Upper lobe of left lung (tissue), 6 donors: ENCODE measurements at places on chromosomes 7 and 10. TPM values are rescaled to one million over a fixed set of nuclear protein-coding genes. Genes with fewer than 3 reads are reported as not detected.

- H3K27me3 ChIP-seq, result no peaks in the 10 kb centered on the region
- no peak overlapping the region for H3K27ac ChIP-seq
- H3K4me3 ChIP-seq, result no peak overlapping the region
Measured at GRCh38 chr10:129808092-129808983, 155.7 kb downstream of the EBF3 start.

DNA sequence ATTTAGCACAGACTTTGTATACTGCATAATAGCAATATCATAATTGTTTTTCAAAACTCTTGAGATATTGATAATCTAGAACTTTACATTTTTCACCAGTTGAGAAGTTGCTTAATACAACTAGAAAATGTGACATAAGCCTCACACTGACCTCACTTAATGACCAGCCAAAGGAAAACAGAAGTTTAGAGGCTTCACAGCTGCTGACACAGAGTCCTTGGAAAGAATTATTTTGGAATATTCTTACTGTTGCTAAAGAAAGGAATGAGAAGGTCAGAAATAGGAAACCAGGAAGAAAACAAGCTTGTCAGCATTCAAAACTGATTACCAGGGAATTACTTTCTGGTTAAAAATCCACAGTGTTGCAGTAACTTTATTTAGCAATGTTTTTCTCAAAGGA is 35.5 kb upstream of the WASL start:
- no peak overlapping the region for H3K27ac ChIP-seq
- H3K4me1 ChIP-seq, result no peaks in the 10 kb centered on the region
- H3K4me3 ChIP-seq, result no peak overlapping the region
- H3K27me3 ChIP-seq, result no peaks in the 10 kb centered on the region
- H3K36me3 ChIP-seq, result no peaks in the 10 kb centered on the region

- no peaks in the 10 kb centered on the region for H3K36me3 ChIP-seq
- H3K4me3 ChIP-seq, result no peak overlapping the region
- no peak overlapping the region for H3K27ac ChIP-seq
Measured at GRCh38 chr7:107857541-107857912, 33.5 kb upstream of the DLD start.

DNA sequence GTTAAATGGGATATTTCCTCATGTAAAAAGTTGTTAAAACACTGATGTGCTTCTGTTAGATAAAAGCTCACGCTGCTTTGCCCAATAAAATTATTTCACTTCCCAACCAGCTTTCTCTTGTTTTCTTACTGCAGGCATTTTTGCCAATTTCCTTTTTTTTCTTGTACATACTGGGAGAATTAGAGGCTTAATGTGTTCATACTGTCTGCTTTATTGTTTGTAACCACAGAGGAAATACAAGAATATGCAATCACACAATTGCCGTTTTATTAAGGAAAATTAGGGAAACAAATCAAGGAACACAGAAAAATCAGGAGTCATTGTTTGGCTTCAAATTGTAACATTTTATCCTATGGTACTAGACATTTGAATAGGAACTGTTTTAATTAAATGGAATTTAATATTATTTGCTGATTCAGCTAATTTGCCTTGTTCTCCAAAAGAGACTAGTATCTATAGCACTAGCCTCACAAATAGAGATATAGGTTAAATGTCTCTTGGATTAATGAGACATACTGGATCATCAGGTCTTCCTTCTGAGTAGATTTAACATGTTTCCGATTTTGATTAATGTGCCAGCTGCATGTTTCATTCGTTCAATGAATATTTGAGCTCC is 6.4 kb upstream of the VWA2 start:
- no peaks in the 10 kb centered on the region for H3K27me3 ChIP-seq
- no peak overlapping the region for H3K4me3 ChIP-seq
- no peaks in the 10 kb centered on the region for H3K4me1 ChIP-seq
- no peak for DNase-seq

GRCh38 chr7:155355745-155356144 is 58.1 kb downstream of the INSIG1 start:
- H3K36me3 ChIP-seq, result no peaks in the 10 kb centered on the region
- H3K27me3 ChIP-seq, result no peaks in the 10 kb centered on the region
- H3K4me1 ChIP-seq, result no peaks in the 10 kb centered on the region
- H3K4me3 ChIP-seq, result no peak overlapping the region
- no peak overlapping the region for H3K27ac ChIP-seq
- no peak for DNase-seq

DNA sequence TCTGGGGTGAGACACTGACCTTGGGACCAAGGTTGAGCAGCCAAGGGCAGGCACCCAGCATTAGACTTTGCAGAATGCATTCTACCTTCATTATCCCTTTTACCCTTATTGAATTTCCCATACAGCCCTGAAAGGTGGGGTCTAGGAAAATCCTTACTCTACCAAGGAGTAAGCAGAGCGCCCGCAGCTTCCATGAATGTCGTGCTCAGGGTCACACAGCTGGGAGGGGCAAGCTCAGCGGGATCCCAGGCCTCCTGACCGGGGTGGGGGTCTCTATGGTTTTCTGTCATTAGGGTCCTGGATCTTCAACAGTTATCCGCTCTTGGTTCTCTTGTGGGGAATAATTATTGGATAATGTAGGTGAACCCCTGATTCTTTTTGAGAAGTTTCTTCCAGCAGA is 30.7 kb upstream of the BTBD16 start:
- no peaks in the 10 kb centered on the region for H3K27me3 ChIP-seq
- no peaks in the 10 kb centered on the region for H3K4me1 ChIP-seq
- no peak overlapping the region for H3K27ac ChIP-seq
- no peak for DNase-seq
- peaks cover 100% of the 10 kb centered on the region for H3K36me3 ChIP-seq
- H3K4me3 ChIP-seq, result no peak overlapping the region

- peaks cover 28% of the 10 kb centered on the region for H3K4me1 ChIP-seq
- no peaks in the 10 kb centered on the region for H3K36me3 ChIP-seq
- H3K27me3 ChIP-seq, result no peaks in the 10 kb centered on the region
- H3K27ac ChIP-seq, result peak overlapping the region; percentile 74
Measured at GRCh38 chr10:119243488-119243887, 36.1 kb downstream of the GRK5 start.

Gene CYP3A7
- total RNA-seq, result 0.69 TPM

DNA sequence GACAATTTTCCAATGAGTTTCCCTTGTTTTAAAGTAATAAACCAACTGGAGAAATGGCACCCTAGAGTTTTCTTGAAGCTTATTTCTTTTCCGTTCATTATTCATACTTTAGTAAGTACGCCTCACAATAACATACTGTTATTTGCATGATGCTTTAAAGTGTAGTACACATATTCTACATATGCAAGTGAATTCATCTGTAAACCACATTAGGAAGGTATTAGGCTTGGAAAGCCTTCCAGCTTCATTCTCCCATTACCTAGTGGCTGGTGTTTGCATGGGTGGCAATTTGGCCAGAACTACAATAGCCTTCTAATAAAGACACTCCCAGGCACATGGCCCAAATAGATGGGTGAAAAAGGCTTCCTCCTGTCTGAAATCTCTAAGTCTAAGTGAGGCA is 45.5 kb upstream of the KIAA1217 start:
- no peaks in the 10 kb centered on the region for H3K36me3 ChIP-seq
- no peak overlapping the region for H3K27ac ChIP-seq
- DNase-seq, result no peak
- no peaks in the 10 kb centered on the region for H3K4me1 ChIP-seq
- H3K4me3 ChIP-seq, result no peak overlapping the region

Gene CD36
- 103 TPM for total RNA-seq

DNA sequence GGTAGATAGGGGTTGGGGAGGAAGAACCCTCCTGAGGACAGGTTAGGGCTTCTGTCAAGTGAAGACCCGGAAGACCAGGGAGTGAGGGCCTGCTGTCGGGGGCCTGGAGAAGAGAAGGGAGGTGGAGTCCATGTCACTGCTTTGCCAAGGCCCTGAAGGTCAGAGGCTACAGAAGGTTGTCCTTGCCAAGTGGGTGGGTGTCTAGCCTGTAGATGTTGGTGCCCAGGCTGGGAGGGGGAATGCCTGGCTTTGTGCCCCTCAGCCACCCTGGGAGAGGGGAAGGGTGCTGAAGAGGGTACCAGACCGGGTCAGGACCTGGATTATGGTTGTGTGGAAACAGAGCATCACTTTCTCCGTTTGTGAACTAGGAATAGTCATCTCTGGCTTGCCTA is 67.2 kb upstream of the AQP1 start:
- H3K27ac ChIP-seq, result peak overlapping the region; percentile 80
- H3K4me3 ChIP-seq, result no peak overlapping the region
- no peak for DNase-seq
- no peaks in the 10 kb centered on the region for H3K27me3 ChIP-seq
- H3K4me1 ChIP-seq, result peaks cover 64% of the 10 kb centered on the region
- H3K36me3 ChIP-seq, result peaks cover 2% of the 10 kb centered on the region

GRCh38 chr10:30579574-30579973 is 50.0 kb downstream of the LYZL2 start:
- DNase-seq, result no peak
- no peak overlapping the region for H3K27ac ChIP-seq
- H3K36me3 ChIP-seq, result no peaks in the 10 kb centered on the region
- no peak overlapping the region for H3K4me3 ChIP-seq
- no peaks in the 10 kb centered on the region for H3K27me3 ChIP-seq

DNA sequence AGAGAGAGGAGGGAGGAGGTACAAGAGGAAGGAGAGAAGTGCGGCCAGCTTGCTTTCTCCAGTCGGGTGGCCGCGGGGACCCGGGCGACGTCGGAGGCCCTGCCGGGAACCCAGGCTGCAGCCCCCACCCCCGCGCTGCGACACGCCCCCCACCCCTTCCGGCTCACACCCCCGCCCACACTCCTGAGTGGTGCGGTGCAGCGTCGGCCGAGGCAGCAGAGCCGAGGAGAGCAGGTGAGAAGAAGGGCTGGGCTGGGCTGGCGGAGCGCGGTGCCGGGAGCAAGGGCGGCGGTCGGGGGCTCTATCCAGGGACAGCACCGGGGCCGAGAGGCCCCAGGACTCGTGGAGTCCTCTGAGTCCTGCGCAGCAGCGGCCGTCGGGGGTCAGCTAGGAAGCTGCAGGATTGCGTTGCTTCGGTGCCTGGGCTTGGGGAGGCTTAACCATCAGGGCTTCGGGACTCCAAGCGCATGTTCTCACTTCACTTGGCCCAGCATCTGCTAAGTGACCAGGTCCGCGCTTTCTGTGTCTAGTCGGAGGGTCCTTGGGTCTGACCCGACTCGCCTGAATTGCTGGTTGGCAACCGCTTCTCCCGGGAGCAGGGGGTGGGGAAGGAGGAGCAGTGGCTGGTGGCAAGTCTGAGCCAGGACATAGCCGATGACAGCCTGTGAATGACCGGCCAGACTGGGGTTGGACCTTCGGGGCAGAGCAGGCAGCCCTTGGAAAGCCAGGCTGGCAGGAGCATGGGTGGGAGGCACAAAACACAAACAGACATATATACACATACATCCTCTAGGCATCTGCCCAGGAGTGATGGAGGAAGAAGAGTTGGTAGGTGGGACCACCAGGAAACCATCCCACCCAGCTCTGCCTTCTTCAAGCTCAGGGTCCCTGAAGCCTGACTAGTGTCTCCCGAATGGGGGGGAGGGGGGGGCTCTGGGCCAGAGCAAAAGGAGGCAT is 683 bp downstream of the CHAT start:
- no peak overlapping the region for H3K4me3 ChIP-seq
- no peaks in the 10 kb centered on the region for H3K27me3 ChIP-seq
- H3K4me1 ChIP-seq, result peaks cover 23% of the 10 kb centered on the region
- peak; percentile 1 for DNase-seq
- no peak overlapping the region for H3K27ac ChIP-seq

DNA sequence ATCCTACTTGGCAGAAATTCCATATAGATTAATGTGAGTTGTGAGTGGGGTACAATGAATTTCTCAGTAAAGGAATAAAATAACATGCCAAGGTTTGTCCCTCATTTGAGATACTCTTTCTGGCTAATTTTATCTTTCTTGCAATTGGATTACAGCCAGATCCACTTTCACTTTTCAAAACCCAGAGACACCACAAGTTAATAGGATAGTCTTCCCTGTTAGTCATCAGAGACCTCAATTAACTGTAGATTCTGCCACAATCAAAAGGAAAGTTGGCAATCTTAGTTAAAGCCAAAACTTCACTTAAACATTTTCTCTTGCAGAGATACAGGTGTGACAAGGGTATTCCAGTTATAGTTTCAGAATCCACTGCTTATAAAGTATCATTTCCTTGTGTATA is 91.4 kb upstream of the PHYHIPL start:
- H3K4me1 ChIP-seq, result no peaks in the 10 kb centered on the region
- H3K4me3 ChIP-seq, result no peak overlapping the region
- no peaks in the 10 kb centered on the region for H3K27me3 ChIP-seq
- H3K36me3 ChIP-seq, result no peaks in the 10 kb centered on the region
- no peak overlapping the region for H3K27ac ChIP-seq

Gene HOXA4
- total RNA-seq, result 8.4 TPM

- DNase-seq, result no peak
- no peak overlapping the region for H3K4me3 ChIP-seq
- H3K4me1 ChIP-seq, result no peaks in the 10 kb centered on the region
Measured at GRCh38 chr7:106236065-106236464, 48.7 kb downstream of the NAMPT start.

DNA sequence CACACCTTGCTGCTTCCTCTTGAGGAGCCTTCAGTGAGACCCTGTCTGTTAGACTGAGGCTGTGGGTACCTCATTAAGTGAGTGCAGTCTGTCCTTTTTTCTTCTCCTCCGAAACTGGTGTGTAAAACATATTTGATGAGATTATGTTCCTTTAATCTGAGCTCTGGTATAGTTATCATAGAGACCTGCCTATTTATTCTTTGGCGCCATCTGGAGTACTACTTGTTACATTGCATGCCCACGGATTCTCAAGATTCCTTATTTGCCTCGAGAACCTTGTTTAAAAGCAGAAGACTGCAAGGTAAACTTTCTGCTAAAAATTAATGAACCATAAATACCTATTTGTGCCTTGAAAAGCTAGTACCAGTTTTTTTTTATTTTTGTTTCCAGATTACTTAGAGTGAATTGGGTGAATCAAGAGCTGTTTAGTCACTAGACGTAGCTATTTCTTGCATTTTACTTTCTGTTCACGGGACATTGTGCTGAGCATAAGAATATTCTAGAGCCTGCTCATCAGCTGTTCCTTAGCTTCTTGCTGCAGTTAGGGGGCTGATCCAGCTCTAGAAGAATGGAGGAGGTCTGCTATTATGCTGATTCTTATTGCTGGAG is 16.9 kb upstream of the STMP1 start:
- H3K36me3 ChIP-seq, result no peaks in the 10 kb centered on the region
- H3K27ac ChIP-seq, result peak overlapping the region; percentile 48
- no peak for DNase-seq
- no peaks in the 10 kb centered on the region for H3K4me1 ChIP-seq
- H3K4me3 ChIP-seq, result peak overlapping the region; percentile 3

Gene C10orf143
- not detected for total RNA-seq

DNA sequence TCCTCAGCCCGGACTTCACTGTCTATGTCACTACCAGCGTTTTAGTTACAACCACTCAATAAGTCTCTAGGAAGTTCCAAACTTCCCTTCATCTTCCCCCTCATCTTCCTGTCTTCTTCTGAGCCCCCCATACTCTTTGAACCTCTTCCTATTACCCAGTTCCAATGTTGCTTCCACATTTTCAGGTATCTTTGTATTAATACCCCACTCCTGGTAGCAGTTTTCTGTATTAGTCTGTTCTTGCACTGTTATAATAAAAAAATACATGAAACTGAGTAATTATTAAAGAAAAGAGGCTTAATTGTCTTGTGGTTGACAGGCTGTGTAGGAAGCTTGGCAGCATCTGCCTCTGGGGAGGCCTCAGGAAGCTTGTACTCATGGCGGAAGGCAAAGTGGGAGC is 218.6 kb downstream of the BICC1 start:
- no peak overlapping the region for H3K4me3 ChIP-seq
- DNase-seq, result no peak
- no peaks in the 10 kb centered on the region for H3K36me3 ChIP-seq
- no peaks in the 10 kb centered on the region for H3K27me3 ChIP-seq
